ENCODE measurements at places on chromosomes 2 and 18.

- no peak for DNase-seq
Measured at GRCh38 chr2:52639692-52640091, 1127.9 kb upstream of the CHAC2 start.

DNA sequence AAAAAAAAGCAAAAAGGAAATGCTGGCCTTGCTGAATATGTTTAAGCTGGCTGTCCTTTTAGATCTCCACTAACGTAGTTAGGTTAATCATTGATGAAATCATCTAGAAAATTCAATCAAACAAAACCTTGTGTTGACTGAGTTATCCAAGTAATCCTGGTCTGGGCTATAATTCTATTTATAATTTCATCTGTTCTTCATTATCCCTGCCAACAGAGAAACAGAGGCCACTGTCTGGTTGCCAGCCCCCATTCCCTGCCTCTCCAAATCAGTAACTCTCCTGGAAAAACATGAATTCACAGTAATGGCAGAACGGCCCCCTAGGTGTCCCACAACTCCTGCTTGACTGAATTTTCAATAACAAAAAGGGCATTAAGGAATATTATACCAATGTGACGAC, 24.6 kb downstream of the DOCK10 start:
- no peak for DNase-seq

DNA sequence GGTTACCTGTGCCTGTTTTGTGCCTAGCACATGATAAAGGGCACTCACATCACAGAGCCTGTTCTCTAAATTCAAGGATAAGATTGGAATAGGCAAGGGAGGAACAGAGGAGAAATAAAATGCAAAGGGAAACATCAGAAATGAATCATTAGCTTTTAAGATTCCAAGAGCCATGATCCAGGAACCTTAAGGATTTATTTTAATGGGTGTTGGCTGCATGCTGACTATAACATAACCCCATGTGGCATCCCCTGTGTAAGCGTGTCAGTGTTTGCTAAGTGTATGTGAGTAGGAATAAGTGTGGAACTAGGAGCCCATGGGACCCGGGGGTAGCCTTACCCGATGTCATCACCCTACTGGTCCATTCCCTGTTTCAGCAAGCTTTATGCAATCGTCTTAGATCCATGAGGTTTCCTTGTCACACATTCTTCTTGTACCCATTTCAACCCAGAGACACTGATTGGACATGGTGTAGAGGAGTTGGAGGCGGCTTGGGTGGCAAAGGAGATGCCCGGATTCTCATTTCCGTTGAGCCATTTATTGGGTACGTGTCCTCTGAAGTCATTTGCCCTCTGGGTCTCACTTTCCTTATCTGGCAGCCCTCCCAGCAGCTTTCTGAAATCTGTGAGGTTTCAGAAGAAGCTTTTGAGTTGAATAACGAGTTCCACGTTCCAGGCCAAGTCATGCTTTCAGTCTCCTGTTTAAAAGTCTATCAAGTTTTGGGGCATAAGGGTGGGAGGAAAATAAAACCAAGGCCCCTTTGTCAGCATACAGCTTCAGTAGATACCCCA, 117.0 kb downstream of the MGAT5 start:
- no peak for DNase-seq

GRCh38 chr18:33596178-33596854, 18.3 kb downstream of the ASXL3 start:
- DNase-seq = no peak

GRCh38 chr2:20539776-20540586, 93.1 kb downstream of the RHOB start:
- DNase-seq = no peak

GRCh38 chr2:85675866-85676548, 8.0 kb upstream of the SFTPB start:
- DNase-seq = no peak

GRCh38 chr2:237012577-237013267, 73.0 kb upstream of the COPS8 start:
- no peak for DNase-seq

DNA sequence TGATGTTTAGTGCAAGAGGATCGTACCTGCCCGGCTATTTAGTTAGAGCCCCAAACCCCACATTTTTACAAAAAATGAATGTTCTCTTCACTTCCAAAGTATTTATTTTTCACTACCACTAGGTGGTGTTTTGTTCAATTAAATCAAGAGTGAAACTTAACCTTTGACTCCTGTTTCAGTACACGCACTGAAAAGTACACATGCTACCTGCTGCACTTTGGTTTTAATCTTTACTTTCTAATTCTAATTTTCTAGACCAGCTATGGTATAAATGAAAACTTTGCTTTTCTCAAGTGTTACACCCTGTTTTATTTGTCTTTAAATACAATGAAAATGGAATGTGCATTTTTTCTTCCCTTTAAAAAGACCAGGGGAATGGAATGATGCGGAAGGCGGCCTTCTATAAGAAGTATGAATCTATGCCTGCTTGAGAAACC, 31.4 kb upstream of the CHN1 start:
- DNase-seq = no peak

All from nephron progenitor cell (in vitro differentiated cells).